Naive thymus-derived CD4-positive, alpha-beta T cell (primary cell): ENCODE measurements at places on chromosomes 1 and 21. TPM values are rescaled to one million over a fixed set of nuclear protein-coding genes. Genes with fewer than 3 reads are reported as not detected.
A peak's percentile ranks its signal among the peaks of the same experiment; 100 is the strongest.

Gene REG4
- 0.43 TPM in 1 of 2 replicates, not detected in the other for total RNA-seq

GRCh38 chr21:31254131-31254530 lies 89.9 kb downstream of the TIAM1 start:
- no peak overlapping the region for H3K4me3 ChIP-seq
- H3K27me3 ChIP-seq, result no peaks in the 10 kb centered on the region
- no peak overlapping the region for H3K27ac ChIP-seq

- peak; percentile 69 for DNase-seq
- peak overlapping the region; percentile 96 for H3K27ac ChIP-seq
- peak overlapping the region; percentile 87 for H3K4me3 ChIP-seq
Observed at GRCh38 chr1:244833734-244834542, 1.5 kb upstream of the COX20 start.

DNA sequence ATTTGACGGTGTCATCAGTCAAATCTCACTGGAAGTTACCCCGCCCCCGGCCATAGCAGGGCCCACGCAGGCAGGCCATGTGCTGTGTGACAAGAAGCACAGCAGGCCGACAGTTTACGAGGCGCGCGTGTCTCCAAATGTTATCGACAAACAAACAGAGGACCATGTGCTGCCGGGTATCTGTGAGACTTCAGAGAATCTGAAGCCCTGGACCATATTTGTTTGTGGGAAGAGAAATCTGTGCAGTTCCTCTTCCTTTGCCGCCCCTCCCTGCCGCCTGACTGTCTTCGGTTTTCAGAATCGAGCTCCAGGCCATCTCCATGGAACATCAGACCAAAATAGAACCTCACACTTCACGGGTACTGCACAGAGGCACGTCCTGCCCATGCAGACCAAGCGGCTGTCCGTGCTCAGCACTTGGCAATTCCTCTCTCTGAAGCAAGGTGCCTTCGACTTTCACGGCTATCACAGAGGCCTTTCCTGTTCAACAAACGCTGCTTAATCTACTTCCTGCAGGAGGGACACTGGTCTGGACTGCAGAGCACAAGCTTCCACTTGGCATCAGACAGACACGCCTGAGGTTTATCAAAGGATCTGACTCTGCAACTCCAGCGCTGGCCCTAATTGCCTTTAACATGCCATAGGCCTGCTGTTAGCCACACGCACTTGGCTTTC lies 135.7 kb upstream of the KRTAP19-8 start:
- no peaks in the 10 kb centered on the region for H3K36me3 ChIP-seq
- H3K27ac ChIP-seq, result peak overlapping the region; percentile 71
- DNase-seq, result peak; percentile 64
- no peaks in the 10 kb centered on the region for H3K27me3 ChIP-seq
- H3K4me3 ChIP-seq, result peak overlapping the region; percentile 48

- H3K27me3 ChIP-seq, result no peaks in the 10 kb centered on the region
- H3K27ac ChIP-seq, result no peak overlapping the region
- H3K4me3 ChIP-seq, result no peak overlapping the region
- H3K36me3 ChIP-seq, result peaks cover 59% of the 10 kb centered on the region
- no peaks in the 10 kb centered on the region for H3K4me1 ChIP-seq
Observed at GRCh38 chr1:77536813-77537212, 145.6 kb downstream of the ZZZ3 start.

- no peaks in the 10 kb centered on the region for H3K27me3 ChIP-seq
- H3K27ac ChIP-seq, result no peak overlapping the region
- no peak overlapping the region for H3K4me3 ChIP-seq
- H3K4me1 ChIP-seq, result no peaks in the 10 kb centered on the region
- H3K36me3 ChIP-seq, result no peaks in the 10 kb centered on the region
- no peak for DNase-seq
Observed at GRCh38 chr1:36715797-36716196, 233.1 kb upstream of the CSF3R start.

Gene SLC2A5
- not detected for total RNA-seq

Gene LRRC40
- 12.3 TPM for total RNA-seq
